ENCODE measurements at places on chromosomes 5 and 9. TPM values are rescaled to one million over a fixed set of nuclear protein-coding genes. Genes with fewer than 3 reads are reported as not detected.

ZBED3 gene
- total RNA-seq: 0.28 TPM

CAMK2A gene
- 0.28 TPM for total RNA-seq

SOX30 gene
- total RNA-seq: not detected

PRRT1B gene
- not detected for total RNA-seq

ARL14EPL gene
- not detected for total RNA-seq
